NCI-H510A treated with DMSO at 0.1 percent for 48 hours (cell line): ENCODE measurements at places on chromosomes 11 and 22.

DNA sequence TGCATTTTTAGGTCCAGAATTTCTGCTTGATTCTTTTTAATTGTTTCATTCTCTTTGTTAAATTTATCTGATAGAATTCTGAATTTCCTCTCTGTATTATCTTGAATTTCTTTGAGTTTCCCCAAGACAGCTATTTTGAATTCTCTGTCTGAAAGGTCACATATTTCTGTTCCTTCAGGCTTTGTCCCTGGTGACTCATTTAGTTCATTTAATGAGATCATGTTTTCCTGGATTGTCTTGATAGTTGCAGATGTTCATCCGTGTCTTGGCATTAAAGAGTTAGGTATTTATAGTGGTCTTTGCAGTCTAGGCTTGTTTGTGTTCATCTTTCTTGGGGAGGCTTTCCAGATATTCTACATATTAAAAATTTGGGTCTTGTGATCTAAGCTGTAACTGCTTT lies 694.8 kb upstream of the CCDC179 start:
- no peak for DNase-seq

DNA sequence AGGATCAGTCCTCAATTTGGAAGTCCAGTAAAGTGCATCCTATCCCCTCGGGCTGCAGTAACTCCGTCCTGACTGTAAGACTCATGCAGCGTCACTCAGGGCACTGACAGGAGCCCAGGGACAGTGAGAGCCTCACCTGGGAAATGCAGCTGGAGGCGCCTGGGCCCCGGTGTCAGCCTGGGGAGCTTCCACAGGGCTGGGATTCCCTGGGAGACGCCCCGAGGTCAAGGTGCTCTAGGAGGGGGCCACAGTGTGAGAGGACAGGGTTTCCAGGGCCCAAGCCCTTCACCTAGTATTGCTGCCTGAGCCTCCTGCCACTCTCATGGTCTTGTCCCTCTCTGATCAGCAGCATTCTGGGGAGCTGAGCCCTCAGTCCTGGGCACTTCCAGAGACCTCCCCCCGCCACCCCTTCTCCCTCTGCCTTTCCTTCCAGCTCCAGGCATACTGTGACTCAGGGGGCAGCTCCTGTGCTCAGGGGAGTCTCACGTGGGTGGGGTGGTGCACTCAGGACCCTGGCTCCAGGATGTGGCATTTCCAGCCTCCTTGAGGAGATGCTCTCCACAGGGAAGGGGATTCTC lies 99.1 kb upstream of the IGLL5 start:
- no peak for DNase-seq

GRCh38 chr11:3942956-3943497 lies 87.6 kb downstream of the STIM1 start:
- no peak for DNase-seq

DNA sequence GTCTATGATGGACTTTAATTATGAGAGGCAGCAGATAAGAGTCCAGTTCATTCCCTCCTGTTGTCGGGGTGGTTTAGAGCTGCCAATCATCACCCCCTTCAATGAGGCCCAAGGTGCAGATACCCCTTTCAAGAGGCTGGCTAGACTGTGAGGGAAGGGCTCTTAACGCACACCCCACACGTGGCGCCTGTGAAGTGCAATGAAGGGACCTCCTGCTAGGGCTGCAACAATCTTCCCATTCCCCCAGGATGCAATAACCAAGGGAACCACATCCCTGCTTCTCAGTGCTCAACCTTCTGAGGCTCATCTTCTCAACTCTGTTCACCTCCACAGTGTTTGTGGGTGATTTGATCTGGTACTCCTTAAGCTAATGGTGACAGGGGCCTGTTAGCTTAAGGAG lies 19.0 kb downstream of the TENM4 start:
- no peak for DNase-seq

- peak; percentile 15 for DNase-seq
Measured at GRCh38 chr22:20268279-20269012, at the start of gene RTN4R. TSS of gene RTN4R (minus strand) at chr22:20268318. CDS start at chr22:20268092, 226 bp downstream.

GRCh38 chr11:34267417-34267816 lies 90.4 kb downstream of the ABTB2 start:
- no peak for DNase-seq
